Dorsolateral prefrontal cortex (tissue), 122 donors: ENCODE measurements at places on chromosomes 6 and 20. TPM values are rescaled to one million over a fixed set of nuclear protein-coding genes. Genes with fewer than 3 reads are reported as not detected.

HLA-DMA gene
- 9.0 TPM for total RNA-seq

GJA1 gene
- total RNA-seq = 414 TPM

SLC16A10 gene
- total RNA-seq = 13.7 TPM

DLK2 gene
- total RNA-seq = 6.4 TPM

DNA sequence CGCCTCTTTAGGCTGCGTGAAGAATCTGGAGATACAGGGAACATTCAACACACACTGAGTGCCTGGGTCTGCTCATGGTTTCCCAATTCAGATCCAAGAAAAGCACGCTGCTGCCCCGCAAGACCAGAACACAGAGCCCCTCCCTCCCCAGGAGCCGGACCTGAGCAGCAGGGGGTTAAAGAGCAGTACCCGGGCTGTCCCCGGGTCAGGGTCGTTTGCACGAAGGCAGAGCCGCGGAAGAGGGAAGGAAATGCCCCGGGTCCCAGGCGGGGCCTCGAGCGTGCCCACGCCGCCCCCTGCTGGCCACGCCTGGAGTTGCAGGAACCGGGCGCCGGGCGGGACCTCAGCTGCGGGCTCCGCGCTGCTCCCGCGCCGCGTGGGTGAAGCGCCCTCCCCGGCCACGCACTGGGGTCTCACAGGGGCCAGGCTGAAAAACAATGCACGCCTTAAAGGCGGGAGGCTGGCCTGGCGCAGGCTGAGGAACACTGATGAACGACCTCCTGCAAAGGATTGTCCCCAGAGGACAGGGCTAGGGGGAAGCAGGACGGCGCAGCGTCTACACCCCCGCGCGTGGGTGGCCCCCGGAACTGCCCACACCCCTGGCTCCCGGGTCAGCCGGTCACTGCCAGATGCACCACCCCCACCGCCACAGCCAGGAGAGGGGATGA, 48.9 kb downstream of the ANKRD60 start:
- peak; percentile 56 for DNase-seq

GRCh38 chr6:132214716-132215115, 186.6 kb downstream of the MOXD1 start:
- DNase-seq = no peak

DNA sequence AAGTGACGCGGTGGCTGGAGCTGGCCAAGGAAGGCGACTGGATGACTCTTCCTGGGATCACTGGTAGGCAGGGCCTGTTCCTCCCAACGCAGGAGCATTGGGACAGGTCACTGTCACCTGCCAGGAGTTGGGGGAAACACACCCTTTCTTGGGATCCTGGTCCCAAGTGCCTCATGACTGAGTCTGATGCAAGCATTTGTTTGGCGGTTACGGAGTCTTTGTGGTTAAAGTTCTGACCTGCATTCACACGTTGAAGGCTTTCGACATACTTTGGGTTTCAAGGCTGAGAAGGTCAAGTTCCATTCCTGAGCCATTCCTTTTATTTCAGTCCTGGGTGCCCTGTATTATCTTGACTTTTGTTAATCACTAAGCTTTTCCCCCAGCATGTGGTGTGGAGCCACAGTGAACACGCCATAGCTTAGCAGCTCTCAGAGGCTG, 6.0 kb downstream of the PNLDC1 start:
- no peak for DNase-seq

GRCh38 chr20:51587145-51587544, 44.6 kb upstream of the NFATC2 start:
- no peak for DNase-seq

DNA sequence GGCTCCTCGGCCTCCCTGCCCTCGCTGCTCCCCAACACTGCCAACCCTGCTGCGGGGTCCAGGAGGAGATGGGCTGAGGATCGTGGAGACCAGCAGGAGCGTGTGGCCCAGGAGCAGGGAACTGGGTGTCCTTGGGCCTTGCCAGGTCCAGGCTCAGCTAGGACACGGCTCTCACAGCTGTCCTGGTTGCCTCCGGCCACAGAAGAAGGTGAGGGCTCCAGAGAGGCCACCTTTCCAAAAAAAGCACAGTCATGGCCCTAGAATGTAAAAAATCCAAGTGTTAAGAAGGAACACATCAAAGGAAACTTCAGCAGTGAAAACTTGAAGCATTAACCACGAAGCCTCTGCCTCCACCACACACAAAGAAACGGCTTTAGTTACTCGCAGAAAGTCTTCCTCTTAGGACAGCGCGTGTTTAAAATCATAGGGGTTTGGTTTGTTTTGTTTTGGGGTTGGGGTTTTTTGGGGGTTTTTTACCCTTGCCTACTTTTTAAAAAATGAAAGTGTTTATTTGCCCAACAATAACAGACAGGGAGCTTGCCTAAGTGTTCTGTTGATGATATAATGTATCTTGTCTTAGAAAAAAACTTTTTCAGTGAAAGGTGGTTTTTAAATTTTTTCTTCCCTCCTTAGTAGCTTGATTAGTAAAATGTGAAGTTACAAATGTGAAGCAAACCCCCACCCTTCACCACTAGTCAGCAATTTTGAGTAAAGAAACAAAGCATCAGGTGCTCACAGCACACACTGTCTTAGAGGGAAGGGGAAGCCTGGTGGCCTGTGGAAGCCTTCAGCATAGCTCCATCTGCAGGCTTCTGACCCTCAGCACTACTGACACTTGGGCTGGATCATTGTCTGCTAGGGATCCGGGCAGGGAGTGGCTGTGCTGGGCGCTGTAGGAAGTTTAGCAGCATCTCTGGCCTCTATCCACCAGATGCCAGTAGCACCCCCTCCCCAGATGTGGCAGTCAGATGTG, 60.0 kb downstream of the PTPN1 start:
- DNase-seq = no peak

DNA sequence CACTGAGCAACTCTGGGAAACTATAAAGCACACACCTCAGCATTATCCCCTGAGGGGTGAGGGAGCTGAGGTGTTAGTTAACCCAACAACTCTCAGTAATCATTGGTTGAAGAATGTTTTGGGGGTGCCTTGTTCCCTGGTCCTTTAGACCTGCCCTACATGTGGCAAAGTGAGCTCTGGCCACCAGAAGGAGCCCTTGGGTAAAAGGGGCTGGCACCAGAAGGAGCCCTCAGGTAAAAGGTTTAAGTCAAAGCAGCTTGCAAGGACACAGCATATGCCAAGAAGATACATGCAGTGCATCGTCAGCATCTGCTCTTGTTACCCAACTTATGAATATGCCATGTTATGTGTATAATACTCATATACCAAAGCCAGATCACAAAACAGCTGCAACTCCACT, 1081.7 kb downstream of the KIF16B start:
- DNase-seq = no peak

DNA sequence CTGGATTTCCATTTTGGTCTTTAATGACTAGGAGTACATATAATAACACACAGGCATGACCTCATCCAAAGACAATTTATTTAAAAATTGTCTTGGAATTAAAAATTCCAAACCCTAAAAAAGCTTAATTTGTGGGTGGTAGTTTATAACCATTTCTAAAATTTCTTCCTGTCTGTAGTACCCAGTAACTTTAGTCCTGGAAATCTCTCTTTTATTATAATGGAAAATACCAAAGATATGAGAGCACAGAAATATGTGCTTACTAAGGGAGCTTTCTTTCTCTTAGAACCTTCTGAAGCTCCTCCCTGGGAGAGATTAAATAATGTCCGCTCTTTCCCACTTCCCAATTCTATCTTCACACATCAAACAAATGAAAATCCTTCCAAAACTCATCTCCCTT, 70.5 kb upstream of the PRL start:
- no peak for DNase-seq
